ENCODE measurements at places on chromosomes 2 and 18.
A peak's percentile ranks its signal among the peaks of the same experiment; 100 is the strongest.

DNA sequence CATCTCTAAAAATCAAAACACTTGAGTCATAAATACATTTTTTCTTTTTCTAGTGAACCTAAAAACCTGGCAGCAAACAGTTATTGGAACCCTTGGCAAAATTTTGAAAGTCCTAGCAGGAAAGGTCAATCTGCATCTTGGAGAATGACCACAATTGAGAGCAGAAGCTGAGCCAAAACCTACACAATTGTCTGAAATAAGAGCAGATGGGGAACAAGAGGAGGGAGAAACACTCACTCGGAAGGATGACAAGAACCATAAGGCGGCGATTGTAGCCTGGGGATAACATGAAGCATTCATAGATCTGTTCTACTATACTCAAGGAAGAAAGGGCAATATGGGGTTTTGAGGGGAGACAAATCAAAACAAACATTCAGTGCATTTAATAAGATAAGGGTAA lies 117.0 kb downstream of the CHN1 start:
- no peak for DNase-seq

DNA sequence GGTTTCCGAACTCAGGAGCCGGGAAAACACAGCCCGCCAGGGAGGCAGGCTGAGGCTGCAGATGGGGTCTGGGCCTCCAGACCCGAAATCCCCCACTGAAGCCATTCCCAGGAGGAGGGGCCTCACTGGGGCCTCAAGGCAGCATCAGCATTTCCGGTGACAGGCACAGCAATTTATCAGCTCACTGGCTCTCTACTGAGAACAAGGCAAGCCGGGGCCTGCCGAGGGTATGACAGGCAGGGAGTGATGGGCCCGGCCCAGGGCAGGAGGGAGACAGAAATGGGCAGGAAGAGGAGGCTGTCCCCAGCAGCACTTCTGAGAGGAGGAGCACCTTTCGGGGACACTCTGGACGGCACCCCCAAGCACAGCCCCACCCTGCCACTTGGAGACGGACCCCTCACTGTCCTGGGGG lies 12.5 kb downstream of the SDC1 start:
- DNase-seq: no peak

- DNase-seq: no peak
These were observed 122.4 kb upstream of the SLC1A4 start for GRCh38 chr2:64866797-64867196.

- no peak for DNase-seq
These were observed 121.4 kb downstream of the ZNF236 start for GRCh38 chr18:76943542-76944339.

DNA sequence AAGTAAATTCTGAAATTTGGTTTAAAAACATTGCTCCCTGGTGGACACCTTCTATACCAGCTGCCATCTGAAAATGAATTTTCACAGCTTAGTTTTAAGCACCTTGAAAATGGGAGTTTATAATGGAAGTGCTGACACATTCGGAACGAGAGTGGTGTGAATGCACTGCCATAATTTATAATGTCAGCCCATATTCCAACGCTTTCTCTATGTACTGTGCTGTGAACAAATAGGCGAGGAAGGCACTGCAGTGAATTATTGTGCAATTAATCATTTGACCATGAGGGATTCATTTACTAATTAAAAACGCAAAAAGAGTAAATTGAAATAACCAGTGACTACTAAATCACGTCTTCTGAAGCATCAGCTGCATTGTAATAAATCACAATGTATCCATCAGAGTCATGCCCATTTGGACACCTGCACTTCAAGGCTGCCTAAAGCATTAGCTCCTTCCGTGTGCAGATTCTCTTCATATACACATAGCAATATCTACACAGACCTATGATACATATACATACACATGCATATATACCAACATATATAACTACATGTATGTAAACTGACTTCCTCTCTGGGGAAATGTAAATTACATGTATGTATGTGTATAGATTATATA lies 699.8 kb downstream of the GALR1 start:
- DNase-seq: no peak

DNA sequence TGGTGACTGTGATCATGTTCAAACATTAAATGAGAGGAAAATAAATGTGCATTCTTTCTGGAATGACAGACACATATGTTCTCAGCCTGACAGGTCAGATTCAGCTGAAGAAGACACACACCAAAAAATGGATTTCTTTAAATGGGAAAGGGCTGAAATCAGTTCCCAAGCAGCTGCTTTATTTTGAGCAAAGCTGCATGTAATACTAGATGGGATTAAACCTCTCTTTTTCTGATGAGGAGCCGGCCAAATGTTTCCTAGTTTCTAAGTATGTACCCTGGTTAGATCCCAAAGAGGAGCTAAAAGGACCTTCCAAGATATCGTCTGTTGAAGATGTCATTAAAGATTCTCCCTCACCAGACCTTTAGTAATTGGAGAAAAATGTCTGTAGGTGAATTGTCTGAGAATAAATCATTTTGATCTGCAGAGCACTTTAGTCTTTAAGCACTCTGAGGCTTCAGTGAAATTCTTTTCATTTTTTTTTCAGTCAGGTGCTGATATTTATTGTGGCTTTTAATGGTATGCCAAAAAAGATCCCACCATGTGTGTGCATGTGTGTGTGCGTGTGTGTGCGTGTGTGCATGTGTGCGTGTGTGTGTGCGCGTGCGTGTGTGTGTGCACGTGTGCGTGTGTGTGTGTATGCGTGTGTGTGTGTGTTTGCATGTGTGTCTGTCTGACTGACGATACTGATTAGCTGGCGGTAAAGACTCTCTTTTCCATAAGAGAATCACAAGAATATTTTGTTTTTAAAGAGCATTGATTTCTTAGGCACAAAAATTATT lies 175.8 kb downstream of the IRS1 start:
- no peak for DNase-seq

- no peak for DNase-seq
These were observed 126.3 kb downstream of the C2orf74 start for GRCh38 chr2:61288070-61288841.

GRCh38 chr2:79757526-79757925 lies 244.7 kb downstream of the CTNNA2 start:
- no peak for DNase-seq

- no peak for DNase-seq
These were observed 115.5 kb downstream of the ERBB4 start for GRCh38 chr2:212423089-212423488.

DNA sequence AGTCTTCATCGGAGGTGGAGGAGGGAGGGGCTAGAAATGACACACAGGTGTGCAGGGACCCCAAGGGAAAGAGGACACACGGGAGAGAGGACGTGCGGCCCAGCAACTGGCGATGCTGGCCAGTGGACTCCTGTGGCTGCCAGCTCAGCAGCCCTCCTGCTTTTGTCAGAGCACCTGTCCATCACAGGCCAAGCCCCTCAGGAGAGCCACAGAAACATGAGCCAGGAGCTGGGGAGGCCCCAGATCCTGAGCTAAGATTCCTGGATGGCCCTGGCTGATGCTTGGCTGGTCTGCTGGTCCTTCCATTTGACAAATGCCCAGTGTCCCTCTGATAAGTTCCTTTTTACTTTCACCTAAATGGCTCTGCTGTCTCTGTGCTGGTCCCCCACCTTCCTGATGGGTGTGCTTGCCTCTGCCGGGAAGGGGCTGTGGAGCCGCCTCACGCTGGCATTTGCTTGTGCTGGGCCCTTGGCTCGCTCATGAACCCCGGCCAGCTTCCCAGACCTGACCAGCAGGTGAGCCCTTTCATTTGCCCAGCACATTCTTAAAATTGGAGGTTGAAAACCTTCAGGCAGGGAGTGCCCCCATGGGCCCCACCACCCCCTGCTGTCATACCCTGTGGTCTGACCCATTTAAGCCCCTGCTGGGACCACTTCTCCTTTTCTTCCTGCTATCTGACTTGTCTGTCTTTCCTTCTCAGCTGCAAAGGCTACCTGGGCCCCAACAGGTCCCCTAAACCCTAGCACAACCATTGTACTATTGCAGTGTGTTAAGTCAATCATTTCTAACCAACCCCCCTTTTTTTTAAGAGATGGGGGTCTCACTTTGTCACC lies 37.3 kb downstream of the CYP27C1 start:
- no peak for DNase-seq

DNA sequence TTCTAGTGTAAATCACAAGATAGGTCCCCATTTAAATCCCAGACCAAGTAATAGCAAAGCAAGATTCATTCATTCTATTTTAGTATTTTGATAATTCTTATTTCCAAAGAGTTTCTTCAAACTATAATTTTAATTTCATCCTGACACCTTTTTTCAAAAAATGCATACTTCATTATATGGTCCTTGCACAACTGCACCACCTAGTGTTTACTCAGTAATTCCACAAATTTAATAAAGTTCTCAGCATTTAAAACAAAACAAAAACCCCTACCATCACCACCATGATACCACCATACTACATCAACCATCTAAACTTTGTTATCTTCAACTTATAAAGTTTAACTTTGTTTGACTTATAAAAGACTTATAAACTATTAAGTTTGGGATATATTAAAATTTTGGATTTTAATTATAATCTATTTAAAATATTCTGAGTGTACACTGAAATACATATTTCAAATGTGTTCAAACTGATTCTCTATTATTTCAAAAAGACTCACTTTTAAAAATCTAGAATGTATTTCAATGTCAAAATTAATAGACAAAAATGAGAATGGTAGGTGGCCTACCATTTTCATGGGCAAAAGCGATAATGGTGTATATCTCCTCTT lies 44.2 kb downstream of the WDPCP start:
- no peak for DNase-seq

GRCh38 chr2:69221960-69222751 lies 164.9 kb downstream of the GFPT1 start:
- no peak for DNase-seq

- DNase-seq: no peak
These were observed 119.9 kb downstream of the ETAA1 start for GRCh38 chr2:67516899-67517530.

DNA sequence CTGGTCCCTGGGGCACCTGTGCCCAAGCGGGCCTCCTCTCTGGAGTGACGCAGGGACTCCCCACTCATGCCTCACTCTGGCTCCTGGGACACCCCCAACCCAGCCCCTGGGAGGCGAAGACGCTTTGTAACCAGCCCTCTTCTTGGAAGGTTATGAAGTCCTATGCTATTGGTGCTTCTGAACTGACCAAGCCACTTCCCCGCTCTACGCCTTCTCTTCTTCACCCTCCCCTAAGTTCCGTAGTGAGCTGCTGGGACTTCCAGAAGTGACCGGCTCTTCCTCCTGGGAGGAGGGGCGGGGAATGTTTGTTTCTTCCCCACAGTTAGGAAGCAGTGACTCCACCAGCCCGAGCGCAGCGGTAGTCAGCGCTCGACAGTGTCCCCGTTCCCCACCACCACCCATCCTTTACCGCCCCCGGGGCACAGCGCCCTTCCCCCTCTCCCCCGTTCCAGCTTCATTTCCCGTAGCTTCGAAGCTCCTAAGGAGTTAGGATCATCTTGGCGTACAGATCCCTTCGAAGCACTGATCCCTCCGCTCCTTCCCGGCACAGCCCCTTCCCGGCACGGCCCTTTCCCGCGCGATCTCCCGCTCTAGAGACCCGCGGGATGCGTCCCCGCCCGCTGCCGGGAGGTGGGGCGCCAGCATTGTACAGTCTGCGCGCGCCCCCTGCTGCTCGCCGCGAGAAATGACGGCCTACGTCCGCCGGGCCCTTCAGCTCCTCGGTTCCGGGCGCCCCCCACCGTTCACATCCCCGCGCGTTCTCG lies 25.3 kb upstream of the NOTO start:
- peak; percentile 75 for DNase-seq

DNA sequence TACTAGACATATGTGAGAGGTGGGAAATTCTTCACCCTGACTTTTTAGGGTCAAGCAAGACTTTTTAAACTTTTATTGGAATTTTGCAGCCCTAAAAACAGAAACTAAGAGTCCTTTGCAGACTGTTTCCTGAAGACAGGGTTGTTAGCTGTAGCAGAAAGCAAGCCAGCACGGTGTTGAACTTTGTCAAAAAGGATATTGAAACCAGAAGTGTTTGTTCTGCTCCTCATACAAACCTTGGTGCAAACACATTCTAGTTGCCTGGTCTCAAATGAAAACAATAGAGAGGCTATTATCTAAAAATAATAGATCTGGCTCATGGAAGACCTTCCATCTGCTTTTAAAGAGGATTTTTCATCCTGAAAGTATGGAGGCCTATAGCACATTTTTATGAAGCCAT lies 65.8 kb upstream of the IGFBP5 start:
- peak; percentile 79 for DNase-seq

DNA sequence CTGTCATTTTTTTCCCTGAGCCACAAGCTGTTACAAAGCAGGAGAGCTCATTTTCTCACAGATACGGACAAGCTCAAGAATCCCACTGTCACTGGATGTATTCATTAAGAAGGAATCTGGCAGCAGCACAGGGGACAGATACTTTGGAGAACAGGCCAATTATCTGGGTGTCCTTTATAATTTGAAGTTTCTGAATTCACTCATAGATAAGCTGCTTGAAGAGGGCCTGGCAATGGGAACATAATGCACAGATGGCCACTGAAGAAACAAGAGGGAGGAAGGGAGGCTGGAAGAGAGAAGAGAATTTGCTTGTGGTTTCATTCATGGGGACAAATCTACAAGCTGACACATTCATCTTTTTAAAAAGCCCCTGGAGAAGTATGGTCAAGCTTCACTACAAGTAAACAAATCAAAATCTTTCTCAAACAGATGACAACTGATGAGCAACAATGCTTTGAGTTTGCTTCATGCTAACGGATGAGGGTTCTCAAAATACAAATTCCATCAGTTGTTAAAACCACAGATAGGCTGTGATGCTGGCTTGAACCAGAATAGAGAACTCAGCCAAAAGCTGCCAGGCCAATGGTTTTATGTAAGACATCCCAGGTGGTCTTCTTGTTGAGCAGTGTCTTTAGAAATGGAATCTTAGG lies 11.9 kb downstream of the BCL2 start:
- no peak for DNase-seq

DNA sequence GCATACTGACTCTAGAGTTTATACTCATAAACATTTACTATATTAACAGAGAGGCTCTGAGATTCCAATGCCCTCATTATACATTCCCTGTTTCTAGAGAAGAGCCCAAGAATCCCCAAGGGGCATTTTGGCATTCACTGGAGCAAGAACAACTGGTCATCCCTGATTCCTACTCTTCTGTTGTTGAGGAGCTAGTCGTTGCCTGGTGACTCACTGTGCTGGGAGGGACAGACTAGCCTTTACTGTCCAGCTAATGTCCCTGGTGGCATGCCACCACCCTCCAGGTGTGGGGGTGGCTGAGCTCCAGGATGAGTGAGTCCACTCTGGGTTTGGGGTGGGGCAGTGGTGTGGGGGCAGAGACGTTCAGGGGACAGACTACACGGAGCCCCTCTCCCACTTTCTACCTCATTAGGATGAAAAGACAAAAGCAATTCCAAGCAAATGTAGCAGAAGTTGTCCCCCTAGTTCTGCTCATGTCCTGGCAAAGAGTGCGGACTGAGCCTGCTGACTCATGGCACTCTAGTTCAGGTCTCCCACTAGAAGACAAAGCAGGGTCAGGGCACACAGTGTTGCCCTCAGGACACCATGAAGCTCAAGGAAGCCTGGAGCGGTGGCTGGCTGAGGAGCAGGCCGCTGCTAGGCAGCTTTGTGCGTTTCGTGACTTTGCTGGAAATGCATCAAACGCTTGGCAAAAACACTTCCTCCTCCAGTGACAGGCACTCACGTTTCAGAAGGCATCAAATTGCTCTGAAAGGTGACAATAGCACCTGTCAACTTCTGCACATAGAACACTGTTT lies 49.4 kb downstream of the RHOB start:
- no peak for DNase-seq

All from NCI-H774 (cell line).